ENCODE measurements at places on chromosomes 1 and 21.

DNA sequence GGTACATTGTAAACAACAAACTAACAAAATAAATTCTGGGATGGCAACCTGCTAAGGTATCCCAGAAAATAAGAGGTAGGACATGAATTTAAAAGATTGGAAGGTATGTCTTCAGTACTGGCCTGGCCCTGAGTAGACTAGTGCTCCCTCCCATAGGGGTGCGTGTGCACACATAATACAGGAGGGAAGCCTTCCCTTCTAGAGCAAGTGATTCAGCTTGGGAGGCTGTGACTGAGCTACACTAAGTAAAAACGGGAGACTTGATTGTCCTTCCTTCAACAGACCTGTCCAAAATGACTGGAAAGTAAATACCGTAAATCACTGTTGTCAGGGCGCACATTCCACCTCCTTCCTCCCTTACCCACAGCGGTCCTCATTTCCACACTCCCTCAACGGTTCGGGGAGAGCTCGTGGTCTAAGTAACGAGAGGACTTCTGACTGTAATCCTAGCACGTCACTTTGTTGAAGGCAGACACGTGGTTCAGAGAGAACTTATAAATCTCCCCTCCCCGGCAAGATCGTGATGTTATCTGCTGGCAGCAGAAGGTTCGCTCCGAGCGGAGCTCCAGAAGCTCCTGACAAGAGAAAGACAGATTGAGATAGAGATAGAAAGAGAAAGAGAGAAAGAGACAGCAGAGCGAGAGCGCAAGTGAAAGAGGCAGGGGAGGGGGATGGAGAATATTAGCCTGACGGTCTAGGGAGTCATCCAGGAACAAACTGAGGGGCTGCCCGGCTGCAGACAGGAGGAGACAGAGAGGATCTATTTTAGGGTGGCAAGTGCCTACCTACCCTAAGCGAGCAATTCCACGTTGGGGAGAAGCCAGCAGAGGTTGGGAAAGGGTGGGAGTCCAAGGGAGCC lies at the start of gene TGFB2:
TSS of gene TGFB2 (plus strand) at position 523 of the 859 bp plus-strand sequence. CDS start 1,366 bp downstream, outside the sequence.
- H3K27ac ChIP-seq = peak within 1 kb of the TSS; percentile 85
- H3K4me3 ChIP-seq = peak within 1 kb of the TSS; percentile 98
- H3K4me1 ChIP-seq = peaks cover 32% of the 10 kb centered on the region
- DNase-seq = peak; percentile 82
- no peaks in the 10 kb centered on the region for H3K36me3 ChIP-seq

GRCh38 chr1:178792394-178792793 lies 67.3 kb downstream of the RALGPS2 start:
- H3K36me3 ChIP-seq = peaks cover 9% of the 10 kb centered on the region
- DNase-seq = no peak
- 0 out of 2 replicates have a peak, but pooled peaks cover 9% of the 10 kb centered on the region for H3K4me1 ChIP-seq
- no peak overlapping the region for H3K27ac ChIP-seq
- H3K4me3 ChIP-seq = no peak overlapping the region

GRCh38 chr1:22854688-22855565 lies 117.7 kb downstream of the LACTBL1 start:
- H3K27ac ChIP-seq = no peak overlapping the region
- no peaks in the 10 kb centered on the region for H3K27me3 ChIP-seq
- no peaks in the 10 kb centered on the region for H3K36me3 ChIP-seq
- no peaks in the 10 kb centered on the region for H3K4me1 ChIP-seq

- no peak overlapping the region for H3K4me3 ChIP-seq
- H3K36me3 ChIP-seq = no peaks in the 10 kb centered on the region
- no peak for DNase-seq
- no peak overlapping the region for H3K27ac ChIP-seq
- H3K4me1 ChIP-seq = peaks cover 12% of the 10 kb centered on the region
Measured at GRCh38 chr1:156862584-156862983, 1.9 kb downstream of the NTRK1 start.

DNA sequence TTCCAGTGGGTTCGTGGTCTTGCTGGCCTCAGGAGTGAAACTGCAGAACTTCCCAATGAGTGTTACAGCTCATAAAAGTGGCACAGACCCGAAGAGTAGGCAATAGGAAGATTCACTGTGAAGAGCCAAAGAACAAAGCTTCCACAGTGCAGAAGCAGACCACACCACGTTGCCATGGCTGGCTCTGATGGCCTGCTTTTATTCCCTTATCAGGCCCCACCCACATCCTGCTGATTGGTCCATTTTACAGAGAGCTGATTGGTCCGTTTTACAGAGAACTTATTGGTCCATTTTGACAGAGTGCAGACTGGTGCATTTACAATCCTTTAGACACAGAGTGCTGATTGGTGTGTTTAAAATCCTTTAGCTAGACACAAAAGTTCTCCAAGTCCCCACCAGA lies 131.4 kb upstream of the CHRM3 start:
- no peak overlapping the region for H3K4me3 ChIP-seq
- H3K27me3 ChIP-seq = no peaks in the 10 kb centered on the region
- no peaks in the 10 kb centered on the region for H3K4me1 ChIP-seq
- no peak overlapping the region for H3K27ac ChIP-seq

GRCh38 chr21:27590271-27590670 lies 623.4 kb upstream of the ADAMTS5 start:
- no peaks in the 10 kb centered on the region for H3K27me3 ChIP-seq
- no peaks in the 10 kb centered on the region for H3K4me1 ChIP-seq
- no peak overlapping the region for H3K27ac ChIP-seq
- H3K36me3 ChIP-seq = no peaks in the 10 kb centered on the region
- no peak for DNase-seq

DNA sequence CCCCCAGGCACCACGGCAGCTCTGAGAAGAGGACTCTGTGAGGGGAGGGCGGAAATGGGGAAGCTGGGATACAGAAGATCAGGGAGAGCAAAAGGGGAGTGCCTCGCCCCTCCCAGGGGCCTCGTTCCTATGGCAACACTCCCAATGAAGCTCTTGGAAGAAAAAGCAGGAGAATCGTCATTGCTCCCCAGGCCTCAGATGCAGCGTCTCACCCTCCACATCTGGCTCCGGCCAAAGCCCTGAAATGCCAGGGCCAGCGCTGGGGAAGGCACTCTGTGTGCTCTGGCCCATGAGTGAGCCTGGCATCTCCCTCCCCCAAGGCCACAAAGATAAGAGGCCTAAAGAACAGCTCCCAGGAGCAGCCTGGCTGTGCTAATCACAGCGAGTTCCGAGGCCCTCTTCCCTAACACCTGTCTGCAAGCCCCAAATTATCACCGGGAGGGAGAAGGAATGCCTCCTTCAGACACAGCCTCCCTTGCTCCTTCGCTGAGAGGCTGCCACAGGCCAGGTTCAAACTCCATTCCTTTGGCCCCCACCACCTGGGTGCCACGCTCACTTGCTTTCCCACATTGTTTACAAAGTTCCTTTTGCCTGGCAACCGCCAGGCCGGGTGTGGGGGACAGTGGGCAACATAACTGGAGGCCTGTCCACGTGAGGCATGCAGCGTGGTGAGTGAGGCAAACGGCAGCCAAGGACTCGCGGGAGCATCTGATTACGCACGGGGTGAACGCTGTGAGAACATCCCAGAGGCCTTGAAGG lies 27.8 kb downstream of the ECE1 start:
- no peaks in the 10 kb centered on the region for H3K36me3 ChIP-seq
- peak overlapping the region; percentile 96 for H3K27ac ChIP-seq
- no peak for DNase-seq
- H3K4me3 ChIP-seq = no peak overlapping the region
- H3K4me1 ChIP-seq = peaks cover 26% of the 10 kb centered on the region

DNA sequence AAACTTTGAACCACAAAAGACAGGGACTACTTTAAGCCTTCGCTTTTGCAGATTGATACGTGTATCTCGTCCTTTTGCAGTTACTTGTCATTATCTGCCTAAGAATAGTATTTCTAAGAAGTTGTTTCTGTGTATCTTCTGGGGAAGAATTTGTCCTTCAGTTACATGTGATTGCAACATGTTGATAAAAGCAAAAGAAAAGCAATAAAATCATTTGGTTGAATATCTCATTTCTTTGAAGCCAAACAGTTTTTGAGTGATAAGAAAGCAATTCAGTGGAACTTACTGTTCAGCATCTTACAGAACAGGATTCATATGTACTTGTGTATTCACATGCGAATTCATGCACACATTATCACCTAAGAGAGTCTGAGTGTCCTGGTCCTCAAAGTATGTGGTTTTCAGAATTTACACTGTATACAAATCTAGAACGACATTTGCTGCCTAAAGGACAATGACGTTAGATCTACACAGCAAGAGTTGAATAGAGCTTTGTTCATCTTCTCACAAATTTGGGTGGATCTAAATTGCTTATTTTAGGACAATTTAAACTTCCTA lies 66.7 kb upstream of the MRPS6 start:
- no peaks in the 10 kb centered on the region for H3K27me3 ChIP-seq
- no peaks in the 10 kb centered on the region for H3K36me3 ChIP-seq
- no peaks in the 10 kb centered on the region for H3K4me1 ChIP-seq
- no peak overlapping the region for H3K27ac ChIP-seq

GRCh38 chr1:200161801-200162200 lies 134.3 kb downstream of the NR5A2 start:
- 0 out of 2 replicates have a peak, but pooled peaks cover 10% of the 10 kb centered on the region for H3K4me1 ChIP-seq
- H3K4me3 ChIP-seq = no peak overlapping the region
- DNase-seq = no peak
- H3K27me3 ChIP-seq = no peaks in the 10 kb centered on the region
- no peak overlapping the region for H3K27ac ChIP-seq
- H3K36me3 ChIP-seq = no peaks in the 10 kb centered on the region

DNA sequence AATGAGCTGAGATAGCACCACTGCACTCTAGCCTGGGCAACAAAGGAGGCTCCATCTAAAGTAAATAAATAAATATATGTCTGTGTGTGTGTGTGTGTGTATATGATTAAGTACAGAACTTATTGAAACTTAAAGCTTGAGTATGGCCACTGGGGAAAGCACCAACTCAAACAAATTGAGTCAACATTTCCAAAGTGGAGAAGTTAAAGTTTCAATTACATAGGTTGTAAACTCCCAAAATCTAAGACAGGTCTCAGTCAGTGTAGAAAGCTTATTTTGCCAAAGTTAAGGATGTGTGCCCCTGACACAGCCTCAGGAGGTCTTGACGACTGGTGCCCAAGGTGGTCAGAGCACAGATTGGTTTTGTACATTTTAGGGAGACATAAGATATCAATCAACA lies 458.9 kb upstream of the RGS18 start:
- peaks cover 6% of the 10 kb centered on the region for H3K4me1 ChIP-seq
- no peak overlapping the region for H3K27ac ChIP-seq
- H3K27me3 ChIP-seq = no peaks in the 10 kb centered on the region
- no peak overlapping the region for H3K4me3 ChIP-seq

DNA sequence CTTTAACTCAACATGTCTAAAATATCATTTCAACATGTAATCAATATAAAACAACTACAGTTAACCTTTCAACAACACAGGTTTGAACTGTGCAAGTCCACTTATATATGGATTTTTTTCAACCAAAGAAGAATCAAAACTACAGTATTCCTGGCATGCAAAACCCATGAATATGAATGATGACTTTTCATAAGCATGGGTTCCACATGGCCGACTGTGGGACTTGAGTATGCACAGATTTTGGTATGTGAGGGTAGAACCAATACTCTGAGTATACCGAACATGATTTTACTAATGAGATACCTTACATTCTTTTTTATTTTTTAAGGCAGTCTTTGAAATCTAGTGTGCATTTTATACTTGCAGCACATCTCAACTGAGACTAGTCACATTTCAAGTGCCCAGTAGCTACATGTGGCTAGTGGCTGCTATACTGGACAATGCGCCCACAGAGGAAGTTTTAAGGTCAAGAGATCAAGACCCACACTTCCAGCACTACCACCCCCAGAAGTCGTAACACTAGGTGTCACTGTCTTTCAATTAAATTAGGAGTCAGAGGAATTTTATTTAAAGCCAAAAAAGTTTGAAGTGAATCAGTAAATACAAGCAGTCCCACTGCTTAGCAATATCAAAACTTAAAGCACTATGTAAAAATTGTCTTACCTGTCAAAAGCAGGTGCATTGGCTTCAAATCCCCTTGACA lies 40.0 kb downstream of the SYNJ1 start:
- H3K4me1 ChIP-seq = no peaks in the 10 kb centered on the region
- no peak overlapping the region for H3K27ac ChIP-seq
- DNase-seq = no peak
- no peak overlapping the region for H3K4me3 ChIP-seq
- no peaks in the 10 kb centered on the region for H3K36me3 ChIP-seq

DNA sequence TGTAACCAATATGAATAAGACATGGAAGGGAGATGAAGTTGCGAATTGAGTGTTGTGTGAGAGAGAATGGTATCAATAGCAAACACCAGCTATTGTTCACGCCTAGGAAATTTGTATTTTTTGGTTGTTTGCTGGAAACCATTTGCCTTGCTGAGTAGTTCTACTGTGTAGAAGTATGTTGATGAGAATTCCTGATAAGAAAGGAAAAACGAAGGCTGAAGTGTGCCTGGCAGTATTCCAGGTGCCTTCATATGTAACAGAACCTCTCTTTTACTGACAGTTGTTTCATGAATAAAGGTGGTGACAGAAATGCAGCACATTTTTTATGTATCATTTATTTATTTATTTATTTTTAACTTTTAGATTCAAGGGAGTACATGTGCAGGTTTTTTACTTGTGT lies 79.5 kb downstream of the SDCCAG8 start:
- no peak for DNase-seq
- no peak overlapping the region for H3K4me3 ChIP-seq
- H3K4me1 ChIP-seq = no peaks in the 10 kb centered on the region
- no peaks in the 10 kb centered on the region for H3K27me3 ChIP-seq
- H3K27ac ChIP-seq = no peak overlapping the region

DNA sequence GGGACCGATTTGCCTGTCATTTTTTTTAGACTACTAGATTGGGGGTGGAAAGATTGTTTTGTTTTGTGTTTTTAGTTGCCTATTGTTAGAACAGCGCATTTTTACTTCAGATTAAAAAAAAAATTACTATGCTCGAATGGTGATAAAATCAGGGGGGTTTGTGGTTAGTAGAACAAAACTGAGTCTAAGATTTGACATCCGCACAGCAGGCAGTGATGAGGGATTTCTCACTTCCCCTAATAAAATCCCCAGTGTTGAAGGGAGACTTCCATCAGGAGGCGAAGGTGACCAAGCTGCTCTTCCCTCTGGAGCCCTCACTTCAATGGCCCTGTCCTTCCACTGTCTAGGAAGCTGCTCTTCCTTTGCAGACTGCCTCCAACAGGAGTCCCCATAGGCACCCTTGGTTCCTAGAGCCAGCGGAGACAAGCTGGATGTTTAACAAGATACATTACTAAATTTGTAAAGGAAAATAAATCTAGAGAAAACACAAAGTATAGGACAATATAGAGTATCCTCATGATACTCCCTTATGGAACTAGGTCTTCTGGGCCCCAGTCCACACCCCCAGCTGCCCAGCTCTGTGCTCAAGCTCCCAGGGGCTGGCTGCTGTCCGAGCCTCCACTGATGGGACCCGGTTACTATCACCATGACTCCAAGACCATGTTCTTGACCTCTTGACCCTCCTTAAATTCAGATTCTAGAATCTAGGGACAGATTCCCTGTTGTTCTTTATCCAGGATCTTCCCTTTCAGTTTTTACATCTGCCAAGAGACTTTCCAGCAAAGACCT lies 31.0 kb downstream of the TENT5C start:
- DNase-seq = no peak
- peaks cover 15% of the 10 kb centered on the region for H3K4me1 ChIP-seq
- no peak overlapping the region for H3K4me3 ChIP-seq
- no peaks in the 10 kb centered on the region for H3K27me3 ChIP-seq
- no peak overlapping the region for H3K27ac ChIP-seq

Measured in PC-9 (cell line).